ENCODE measurements at places on chromosomes 12 and 14.

DNA sequence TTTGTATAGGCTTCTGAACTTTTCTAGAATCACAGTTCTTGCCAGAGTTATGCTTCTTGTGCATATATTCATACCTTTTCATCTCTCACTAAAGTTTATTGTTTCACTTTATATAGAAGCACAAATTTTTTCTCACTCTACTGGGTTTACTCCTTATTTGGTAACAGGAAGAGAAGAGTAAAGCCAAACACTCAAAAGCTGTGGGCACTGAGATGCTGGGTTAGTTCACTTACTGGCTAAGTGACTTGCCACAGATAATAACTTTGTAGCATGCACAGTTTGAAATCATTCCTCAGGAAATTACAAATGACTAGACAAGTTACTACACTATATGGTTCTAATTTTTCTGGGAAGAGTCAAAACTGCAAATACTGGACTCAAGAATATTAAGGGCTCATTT, 7.8 kb downstream of the HIGD1C start:
- DNase-seq = no peak

DNA sequence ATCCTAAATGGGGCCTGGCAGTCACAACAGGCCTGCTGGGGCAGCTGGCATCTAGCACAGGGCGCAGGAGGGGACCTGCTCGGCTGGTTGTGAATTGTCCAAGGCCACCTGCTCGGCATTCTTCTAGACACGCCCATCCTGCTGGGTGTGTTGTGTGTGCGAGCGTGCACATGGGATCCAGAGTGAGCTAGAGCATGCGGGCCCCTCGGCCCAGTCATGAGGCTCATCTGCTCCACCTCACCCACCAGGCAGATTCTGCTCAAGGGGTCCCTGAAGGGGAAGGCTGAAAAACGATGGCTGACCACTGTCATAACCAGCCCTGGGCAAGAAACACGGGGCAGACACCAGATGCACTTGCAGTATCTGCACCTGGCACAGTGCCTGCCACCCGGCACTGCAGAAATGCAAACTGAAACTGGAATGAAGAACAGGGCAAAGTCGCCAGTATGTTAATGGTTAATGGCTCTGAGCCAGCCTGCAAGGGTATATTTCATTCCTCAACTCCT, 31.8 kb downstream of the MAX start:
- no peak for DNase-seq

GRCh38 chr14:20976291-20976690, 13.5 kb upstream of the METTL17 start:
- no peak for DNase-seq

GRCh38 chr12:32993404-32993803, 96.8 kb upstream of the PKP2 start:
- no peak for DNase-seq

DNA sequence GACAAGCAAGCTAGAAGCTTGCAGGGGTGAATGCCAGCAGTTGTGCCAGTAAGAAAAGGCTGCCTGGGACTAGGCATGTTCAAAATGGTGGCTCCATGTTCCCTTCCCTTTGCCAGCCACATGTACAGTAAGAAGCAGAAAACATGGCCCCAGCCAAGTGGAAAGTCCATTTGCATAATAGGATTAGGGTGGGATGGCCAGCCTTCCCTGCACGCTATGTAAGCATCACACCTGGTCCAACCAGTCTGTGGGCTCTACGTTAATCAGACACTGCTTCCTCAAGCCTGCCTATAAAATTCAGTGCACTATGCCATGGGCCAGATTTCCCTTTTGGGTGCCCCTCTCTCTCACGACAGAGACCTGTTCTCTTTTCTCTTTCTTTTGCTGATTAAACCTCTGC, 288.4 kb downstream of the GXYLT1 start:
- no peak for DNase-seq

GRCh38 chr12:49346659-49347310, at the start of gene DNAJC22:
Gene DNAJC22 (plus strand): TSS chr12:49346888. CDS start chr12:49348873, 1,985 bp downstream.
- no peak for DNase-seq

GRCh38 chr12:26754148-26754547, 78.8 kb downstream of the ITPR2 start:
- DNase-seq = no peak

DNA sequence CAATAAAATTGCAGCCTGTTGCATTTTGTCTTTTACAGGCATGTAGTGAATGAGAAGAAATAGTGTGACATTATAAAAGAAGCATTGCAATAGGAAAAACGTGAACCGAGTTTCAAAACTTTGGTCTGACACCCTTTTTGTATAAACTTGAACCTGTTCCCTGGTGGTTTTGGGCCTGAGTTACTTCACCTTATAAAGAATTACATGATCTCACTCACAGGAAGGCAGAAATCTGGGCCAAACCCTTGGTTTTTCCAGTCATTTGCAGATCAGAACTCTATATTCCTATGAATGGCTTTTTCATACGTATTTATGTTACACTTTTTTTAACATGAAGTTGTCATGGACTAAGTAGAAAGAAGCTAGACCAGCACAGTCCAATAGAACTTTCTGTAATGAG, 138.5 kb upstream of the FLRT2 start:
- DNase-seq = no peak

- DNase-seq = no peak
These were observed 86.5 kb upstream of the MANSC4 start for GRCh38 chr12:27866373-27867101.

GRCh38 chr14:90017371-90017770, 44.4 kb upstream of the KCNK13 start:
- no peak for DNase-seq

DNA sequence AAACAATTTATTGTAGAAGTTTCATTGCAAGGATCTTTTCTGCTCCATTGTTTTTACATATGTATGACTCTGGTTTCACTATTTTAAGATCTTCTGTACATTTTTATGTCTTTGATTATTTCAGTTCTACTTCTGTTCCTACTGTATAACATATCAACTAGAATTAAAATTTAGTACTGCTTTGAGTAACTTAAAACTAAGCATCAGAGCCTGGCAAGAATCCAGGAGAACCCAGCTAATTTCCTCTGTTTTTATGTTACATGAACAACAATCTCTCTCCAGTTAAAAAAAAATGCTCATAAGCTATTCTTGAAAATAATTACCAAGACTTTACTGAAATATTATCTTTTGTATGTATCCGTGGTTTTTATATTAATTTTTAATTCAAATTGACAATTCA, 370.7 kb downstream of the TMTC2 start:
- DNase-seq = no peak

DNA sequence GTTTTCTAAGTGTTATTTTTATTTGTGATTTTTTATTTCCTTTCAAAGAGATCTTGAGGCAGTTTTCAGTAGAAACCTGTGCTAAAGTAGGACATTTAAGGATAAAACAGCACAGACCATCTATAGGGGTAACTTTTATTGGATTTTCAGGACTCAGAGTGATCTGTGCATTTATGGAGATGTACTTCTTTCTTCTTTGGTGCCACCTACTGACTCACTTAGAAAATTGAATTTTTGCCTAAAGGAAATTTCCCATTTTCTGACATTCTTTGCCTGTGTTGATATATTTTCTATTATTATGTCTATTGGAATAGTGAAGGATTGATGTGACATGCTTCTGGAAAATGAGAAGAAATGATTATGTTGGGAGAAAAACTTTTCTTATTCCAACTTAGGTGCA, 113.0 kb downstream of the UNC79 start:
- DNase-seq = no peak

- DNase-seq = peak; percentile 59
These were observed 1.2 kb downstream of the NKX2-1 start for GRCh38 chr14:36518586-36519430.

DNA sequence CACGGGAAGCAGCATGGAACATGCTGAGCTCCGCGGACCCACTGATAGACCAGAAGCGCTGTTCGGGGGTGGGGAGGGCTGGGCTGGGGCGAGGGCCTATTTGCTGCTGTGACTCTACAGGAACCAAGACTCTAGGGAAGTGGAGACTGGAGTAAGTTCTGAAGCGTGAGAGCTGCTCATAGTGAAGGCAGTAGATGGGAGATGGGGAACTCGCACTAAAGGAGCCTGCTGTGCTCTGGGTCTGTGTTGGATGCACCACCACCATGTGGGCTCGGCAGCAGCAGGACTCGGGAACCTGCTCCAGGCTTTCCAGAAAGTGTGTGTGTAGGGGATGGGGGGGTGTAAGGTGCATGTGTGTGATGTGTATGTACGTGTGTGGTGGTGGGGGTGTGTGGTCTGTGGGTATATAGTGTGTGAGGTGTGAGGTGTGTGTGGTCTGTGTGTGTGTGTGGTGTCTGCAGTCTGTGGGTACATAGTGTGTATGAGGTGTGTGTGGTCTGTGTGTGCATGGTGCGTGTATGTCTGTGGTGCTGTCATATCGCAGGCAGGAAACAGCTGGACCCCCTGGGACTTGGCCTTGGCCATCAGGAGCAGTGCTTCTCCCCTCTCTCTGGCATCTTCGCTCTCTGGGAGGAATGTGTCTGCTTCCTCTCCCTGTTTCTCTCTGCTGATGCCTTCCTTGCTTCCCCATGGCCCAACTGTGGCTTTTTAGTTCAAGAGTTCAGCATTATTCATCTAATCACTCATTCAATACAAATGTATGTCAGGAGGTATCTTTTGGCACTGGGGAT, 378.9 kb downstream of the FUT8 start:
- no peak for DNase-seq

GRCh38 chr14:68546839-68547238, 246.0 kb downstream of the ZFP36L1 start:
- no peak for DNase-seq

DNA sequence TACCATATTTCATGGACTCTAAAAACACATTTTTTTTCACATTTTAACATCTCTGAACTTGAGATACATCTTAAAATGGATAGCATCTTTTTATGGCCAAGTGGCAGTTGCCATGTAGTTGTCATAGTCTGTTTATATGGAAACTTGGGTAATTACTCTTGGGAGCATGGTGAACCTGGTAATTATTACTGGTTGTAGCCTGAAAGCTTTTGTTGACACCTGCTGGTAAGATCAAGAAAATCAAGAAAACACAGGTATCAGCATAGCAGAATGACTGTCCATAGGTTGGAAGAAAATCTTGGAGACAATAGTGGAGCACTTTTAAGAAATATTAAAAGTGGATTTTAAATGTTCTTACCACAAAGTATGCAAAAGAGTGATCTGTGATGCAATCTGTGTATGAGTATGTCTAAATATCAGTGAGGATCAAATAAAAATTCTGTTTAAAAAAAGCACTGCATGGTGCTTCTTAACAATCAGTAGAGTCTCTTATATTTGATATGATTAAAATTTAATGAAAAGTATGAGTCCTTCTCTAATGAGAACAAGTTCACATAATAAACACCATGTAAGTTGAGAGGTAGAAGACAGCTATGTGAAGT, 44.2 kb downstream of the TTC8 start:
- DNase-seq = no peak

DNA sequence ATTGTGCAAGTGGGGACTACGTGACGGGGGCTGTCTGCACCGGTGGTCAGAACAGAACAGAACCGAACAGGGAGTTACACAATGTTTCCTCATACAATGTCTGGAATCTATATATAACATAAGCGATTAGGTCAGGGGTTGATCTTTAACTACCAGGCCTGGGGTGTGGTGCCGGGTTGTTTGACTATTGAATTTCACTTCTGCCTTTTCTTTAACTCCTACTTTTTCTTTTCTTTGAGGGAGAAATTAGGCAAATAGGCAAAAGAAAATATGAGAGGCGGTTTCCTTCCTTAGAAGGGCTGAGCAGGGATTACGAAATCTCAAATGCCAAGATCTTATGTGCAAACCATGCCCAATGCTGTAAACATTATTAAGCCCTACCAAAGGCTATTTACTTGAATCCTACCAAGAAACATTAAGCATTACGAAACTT, 140.3 kb downstream of the SLC38A6 start:
- no peak for DNase-seq

GRCh38 chr14:93716746-93717667, 71.3 kb downstream of the PRIMA1 start:
- peak; percentile 29 for DNase-seq

DNA sequence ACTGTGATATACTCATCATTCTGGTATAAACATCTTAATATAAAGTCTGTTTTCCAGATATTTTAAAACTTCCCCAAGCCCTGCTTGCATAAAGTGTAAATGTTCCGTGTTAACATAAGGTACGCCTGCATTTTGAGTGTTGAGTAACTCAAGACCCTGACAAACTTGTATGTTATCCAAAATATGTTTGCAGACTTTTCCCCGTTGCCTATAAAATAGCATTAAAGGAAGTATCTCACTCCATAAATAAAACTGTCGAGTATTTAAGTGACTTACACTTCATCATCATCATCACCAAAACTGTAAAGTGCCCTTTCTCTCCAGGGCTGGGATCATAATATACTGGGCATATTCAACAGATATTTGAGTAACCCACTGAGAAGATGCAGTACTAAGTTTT, 64.6 kb upstream of the TSPAN8 start:
- DNase-seq = no peak

DNA sequence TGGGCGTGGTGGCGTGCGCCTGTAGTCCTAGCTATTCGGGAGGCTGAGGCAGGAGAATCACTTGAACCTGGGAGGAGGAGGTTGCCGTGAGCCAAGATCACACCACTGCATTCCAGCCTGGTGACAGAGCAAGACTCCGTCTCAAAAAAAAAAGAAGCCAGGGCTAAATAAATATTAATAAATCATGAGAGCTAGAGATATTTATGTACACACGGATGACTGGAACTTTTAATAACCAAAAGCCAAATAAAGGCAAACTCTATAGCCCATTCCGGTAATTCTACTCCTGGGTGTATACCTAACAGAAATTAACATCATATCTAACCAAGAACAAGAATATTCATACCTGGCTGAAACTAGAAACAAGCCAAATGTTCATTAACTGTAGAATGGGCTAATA, 7.7 kb upstream of the TRAFD1 start:
- DNase-seq = no peak

GRCh38 chr14:36524874-36525745, 5.1 kb upstream of the NKX2-1 start:
- DNase-seq = peak; percentile 89

DNA sequence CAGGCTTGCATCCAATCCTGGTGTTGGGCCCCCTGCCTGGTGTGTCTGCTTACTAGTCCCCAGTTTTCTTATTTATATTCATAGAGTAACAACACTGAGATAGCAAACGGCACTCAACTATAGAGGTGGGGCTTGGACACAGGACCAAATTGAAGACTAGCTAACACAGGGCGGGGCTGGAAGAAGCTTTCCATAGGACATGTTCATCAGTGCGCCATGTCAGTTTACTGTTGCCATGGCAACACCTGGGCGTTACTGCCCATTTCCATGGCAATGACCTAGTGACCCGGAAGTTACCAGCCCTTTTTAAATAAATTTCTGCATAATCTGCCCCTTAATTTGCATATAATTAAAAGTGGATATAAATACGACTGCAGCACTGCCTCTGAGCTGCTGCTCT, 275.5 kb upstream of the TMEM132C start:
- no peak for DNase-seq
